ENCODE measurements at places on chromosomes 12 and 14.

DNA sequence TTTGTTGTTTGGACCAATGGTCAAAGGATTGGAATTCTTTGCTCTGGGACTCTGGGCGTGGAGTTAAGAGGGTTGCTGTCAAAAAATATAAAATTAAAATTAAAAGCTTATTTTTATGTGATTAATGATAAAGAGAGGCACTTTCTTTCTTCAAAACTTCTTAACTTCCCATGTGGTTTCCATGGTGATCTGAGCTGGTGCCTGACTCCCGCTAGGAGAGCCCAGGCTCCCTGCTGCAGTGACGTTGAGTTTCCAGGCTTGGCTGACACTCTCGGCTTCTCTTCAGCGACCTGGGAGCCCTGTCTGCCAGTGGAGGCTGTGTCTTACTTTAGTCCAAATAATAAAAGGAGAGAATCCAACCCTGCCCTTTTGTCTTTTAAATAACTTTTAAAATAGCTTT is 84.4 kb downstream of the GALC start:
- no peaks in the 10 kb centered on the region for H3K4me1 ChIP-seq
- H3K27me3 ChIP-seq: peaks cover 2% of the 10 kb centered on the region
- DNase-seq: no peak

GRCh38 chr14:82855912-82856391 is 1322.3 kb upstream of the SEL1L start:
- no peaks in the 10 kb centered on the region for H3K36me3 ChIP-seq
- H3K4me3 ChIP-seq: no peak overlapping the region
- no peak for DNase-seq

GRCh38 chr14:104331871-104332605 is 193.7 kb downstream of the KIF26A start:
- no peaks in the 10 kb centered on the region for H3K36me3 ChIP-seq
- H3K27ac ChIP-seq: no peak overlapping the region
- DNase-seq: peak; percentile 80
- no peaks in the 10 kb centered on the region for H3K27me3 ChIP-seq
- H3K4me1 ChIP-seq: no peaks in the 10 kb centered on the region

DNA sequence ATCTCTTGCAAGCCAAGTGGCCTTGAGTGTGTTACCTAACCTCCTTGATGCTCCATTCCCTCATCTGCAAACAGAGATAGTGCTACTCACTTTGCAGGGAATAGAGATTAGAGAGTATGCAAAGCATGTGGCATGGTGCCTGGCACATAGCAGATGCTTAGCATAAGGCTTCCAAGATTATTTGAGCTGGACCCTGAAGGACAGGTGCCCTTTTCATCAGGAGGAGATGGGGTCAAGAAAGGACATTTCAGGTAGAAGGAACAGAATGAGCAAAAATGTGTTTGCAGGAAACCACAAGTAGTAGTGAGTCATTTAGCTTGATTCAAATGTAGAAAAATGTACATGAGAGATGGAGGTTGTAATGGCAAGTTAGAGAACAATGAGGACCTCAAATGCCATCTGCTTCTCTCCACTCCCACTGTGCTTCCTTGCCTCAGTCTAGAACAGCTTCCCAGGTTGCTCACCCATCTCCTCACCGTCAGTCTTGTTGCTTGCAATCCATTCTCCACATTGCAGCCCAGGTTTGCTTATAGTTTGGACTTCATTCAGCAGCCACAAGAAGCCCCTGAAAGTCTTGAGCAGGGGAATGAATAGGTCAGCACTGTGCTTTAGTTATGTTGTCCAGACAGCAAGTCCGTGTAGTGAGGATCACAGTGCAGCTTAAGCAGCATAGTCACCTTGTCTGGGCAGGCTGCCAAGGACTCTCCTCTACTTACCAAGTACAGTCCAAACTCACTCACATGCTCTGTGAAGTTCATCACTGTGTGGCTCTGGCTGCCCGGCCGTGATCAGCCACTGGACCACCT is 536.3 kb upstream of the CCDC196 start:
- no peaks in the 10 kb centered on the region for H3K36me3 ChIP-seq
- DNase-seq: no peak
- peaks cover 2% of the 10 kb centered on the region for H3K27me3 ChIP-seq
- no peak overlapping the region for H3K4me3 ChIP-seq
- no peaks in the 10 kb centered on the region for H3K4me1 ChIP-seq
- H3K27ac ChIP-seq: no peak overlapping the region

DNA sequence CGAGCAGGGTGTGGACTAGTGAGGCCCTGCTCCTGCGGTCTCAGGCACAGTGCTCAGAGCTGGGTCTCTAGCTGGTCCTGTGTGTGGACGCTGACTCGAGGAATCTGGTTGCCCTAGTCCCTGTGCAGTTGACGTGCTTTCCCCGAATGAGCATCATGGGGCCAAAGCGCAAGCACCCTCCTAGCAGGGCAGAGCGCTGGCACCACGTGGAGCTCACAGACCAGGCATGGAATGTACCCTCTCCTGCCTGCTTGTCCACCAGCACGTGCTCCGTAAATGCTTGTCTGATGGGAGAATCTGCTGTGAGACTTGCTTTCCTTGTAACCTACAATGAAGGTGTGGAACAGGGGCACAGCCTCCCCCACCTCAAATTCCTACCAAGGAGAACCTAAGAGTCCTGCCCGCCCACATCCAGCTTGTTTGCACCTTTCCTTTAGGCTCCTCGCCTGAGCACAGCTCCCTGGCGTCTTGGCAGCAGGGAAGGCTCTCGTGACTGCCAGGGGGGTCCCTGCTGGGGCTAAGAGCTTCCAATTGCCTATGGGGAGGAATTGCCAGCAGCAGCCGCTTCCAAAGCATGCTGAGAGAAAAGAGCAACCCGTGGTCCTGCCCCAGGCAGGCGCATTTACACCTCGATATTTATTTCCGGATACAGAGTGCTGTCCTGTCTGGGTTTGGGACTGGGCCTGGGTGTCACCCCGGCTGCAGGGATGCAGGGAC is 125.0 kb downstream of the PIWIL1 start:
- no peaks in the 10 kb centered on the region for H3K36me3 ChIP-seq
- no peaks in the 10 kb centered on the region for H3K27me3 ChIP-seq
- H3K4me3 ChIP-seq: no peak overlapping the region
- H3K4me1 ChIP-seq: no peaks in the 10 kb centered on the region
- no peak overlapping the region for H3K27ac ChIP-seq

GRCh38 chr14:28494196-28494595 is 272.4 kb upstream of the FOXG1 start:
- no peaks in the 10 kb centered on the region for H3K4me1 ChIP-seq
- no peaks in the 10 kb centered on the region for H3K36me3 ChIP-seq
- no peak for DNase-seq

GRCh38 chr12:85423947-85424346 is 143.9 kb downstream of the ALX1 start:
- peaks cover 42% of the 10 kb centered on the region for H3K27me3 ChIP-seq
- H3K4me3 ChIP-seq: no peak overlapping the region
- no peak for DNase-seq
- no peaks in the 10 kb centered on the region for H3K4me1 ChIP-seq
- H3K27ac ChIP-seq: no peak overlapping the region
- no peaks in the 10 kb centered on the region for H3K36me3 ChIP-seq

GRCh38 chr14:65850429-65851135 is 438.1 kb downstream of the FUT8 start:
- H3K4me3 ChIP-seq: no peak overlapping the region
- H3K36me3 ChIP-seq: no peaks in the 10 kb centered on the region
- peak; percentile 80 for DNase-seq
- no peaks in the 10 kb centered on the region for H3K27me3 ChIP-seq
- no peaks in the 10 kb centered on the region for H3K4me1 ChIP-seq

GRCh38 chr12:43711348-43711747 is 47.2 kb downstream of the PUS7L start:
- no peaks in the 10 kb centered on the region for H3K36me3 ChIP-seq
- DNase-seq: no peak
- no peaks in the 10 kb centered on the region for H3K4me1 ChIP-seq
- no peak overlapping the region for H3K4me3 ChIP-seq
- H3K27ac ChIP-seq: no peak overlapping the region

DNA sequence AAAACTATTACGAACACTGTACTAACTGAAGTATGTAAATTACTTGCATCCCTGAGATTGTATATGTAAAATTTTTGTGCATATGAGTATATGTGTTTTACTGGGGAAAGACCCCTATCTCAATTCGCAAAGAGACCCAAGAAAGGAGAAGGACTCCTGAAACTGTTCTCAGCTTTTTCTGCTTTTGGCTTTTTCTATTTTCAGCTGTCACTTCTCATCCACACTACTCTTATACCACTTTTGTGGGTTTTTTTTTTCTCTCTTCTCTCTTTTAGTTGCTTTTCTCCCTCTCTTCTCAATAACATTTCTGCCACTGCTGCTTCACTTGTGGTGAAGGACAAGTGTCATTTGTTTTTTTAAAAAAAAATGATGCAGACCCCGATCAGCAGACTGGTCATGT is 39.8 kb downstream of the NIN start:
- H3K27me3 ChIP-seq: no peaks in the 10 kb centered on the region
- no peak overlapping the region for H3K27ac ChIP-seq

- H3K4me1 ChIP-seq: peaks cover 35% of the 10 kb centered on the region
- no peak overlapping the region for H3K27ac ChIP-seq
Observed at GRCh38 chr14:37088356-37089215, 83.8 kb downstream of the SLC25A21 start.

GRCh38 chr12:12159988-12160387 is 89.2 kb downstream of the BCL2L14 start:
- H3K4me3 ChIP-seq: no peak overlapping the region
- no peak for DNase-seq
- H3K27ac ChIP-seq: no peak overlapping the region
- peaks cover 21% of the 10 kb centered on the region for H3K4me1 ChIP-seq
- no peaks in the 10 kb centered on the region for H3K27me3 ChIP-seq

GRCh38 chr12:112848972-112849371 is 57.4 kb downstream of the RPH3A start:
- no peaks in the 10 kb centered on the region for H3K4me1 ChIP-seq
- no peak for DNase-seq
- H3K27ac ChIP-seq: no peak overlapping the region
- no peak overlapping the region for H3K4me3 ChIP-seq

- no peak overlapping the region for H3K4me3 ChIP-seq
- peaks cover 6% of the 10 kb centered on the region for H3K4me1 ChIP-seq
- no peak overlapping the region for H3K27ac ChIP-seq
- H3K27me3 ChIP-seq: no peaks in the 10 kb centered on the region
- H3K36me3 ChIP-seq: peaks cover 53% of the 10 kb centered on the region
Observed at GRCh38 chr14:81209167-81209836, 11.5 kb downstream of the GTF2A1 start.

DNA sequence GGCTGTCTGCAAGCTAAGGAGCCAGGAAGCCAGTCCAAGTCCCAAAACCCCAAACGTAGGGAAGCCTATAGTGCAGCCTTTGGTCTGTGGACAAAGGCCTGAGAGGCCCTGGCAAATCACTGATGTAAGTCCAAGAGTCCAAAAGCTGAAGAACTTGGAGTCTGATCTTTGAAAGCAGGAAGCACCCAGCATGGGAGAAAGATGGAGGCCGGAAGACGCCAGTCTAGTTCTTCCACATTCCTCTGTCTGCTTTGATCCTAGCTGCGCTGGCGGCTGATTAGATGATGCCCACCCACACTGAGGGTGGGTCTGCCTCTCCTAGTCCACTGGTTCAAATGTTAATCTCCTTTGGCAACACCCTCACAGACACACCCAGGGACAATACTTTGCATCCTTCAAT is 58.5 kb downstream of the CAPS2 start:
- H3K4me1 ChIP-seq: no peaks in the 10 kb centered on the region
- H3K4me3 ChIP-seq: no peak overlapping the region
- H3K27ac ChIP-seq: no peak overlapping the region
- no peak for DNase-seq
- H3K27me3 ChIP-seq: peaks cover 16% of the 10 kb centered on the region

GRCh38 chr12:104291867-104292524 is 11.5 kb upstream of the EID3 start:
- peaks cover 38% of the 10 kb centered on the region for H3K36me3 ChIP-seq
- no peaks in the 10 kb centered on the region for H3K27me3 ChIP-seq
- H3K4me1 ChIP-seq: peaks cover 14% of the 10 kb centered on the region
- H3K27ac ChIP-seq: no peak overlapping the region

- peaks cover 3% of the 10 kb centered on the region for H3K4me1 ChIP-seq
- H3K27ac ChIP-seq: no peak overlapping the region
- no peak for DNase-seq
- no peaks in the 10 kb centered on the region for H3K27me3 ChIP-seq
- peaks cover 26% of the 10 kb centered on the region for H3K36me3 ChIP-seq
Observed at GRCh38 chr12:118404876-118405521, 28.6 kb downstream of the SUDS3 start.

DNA sequence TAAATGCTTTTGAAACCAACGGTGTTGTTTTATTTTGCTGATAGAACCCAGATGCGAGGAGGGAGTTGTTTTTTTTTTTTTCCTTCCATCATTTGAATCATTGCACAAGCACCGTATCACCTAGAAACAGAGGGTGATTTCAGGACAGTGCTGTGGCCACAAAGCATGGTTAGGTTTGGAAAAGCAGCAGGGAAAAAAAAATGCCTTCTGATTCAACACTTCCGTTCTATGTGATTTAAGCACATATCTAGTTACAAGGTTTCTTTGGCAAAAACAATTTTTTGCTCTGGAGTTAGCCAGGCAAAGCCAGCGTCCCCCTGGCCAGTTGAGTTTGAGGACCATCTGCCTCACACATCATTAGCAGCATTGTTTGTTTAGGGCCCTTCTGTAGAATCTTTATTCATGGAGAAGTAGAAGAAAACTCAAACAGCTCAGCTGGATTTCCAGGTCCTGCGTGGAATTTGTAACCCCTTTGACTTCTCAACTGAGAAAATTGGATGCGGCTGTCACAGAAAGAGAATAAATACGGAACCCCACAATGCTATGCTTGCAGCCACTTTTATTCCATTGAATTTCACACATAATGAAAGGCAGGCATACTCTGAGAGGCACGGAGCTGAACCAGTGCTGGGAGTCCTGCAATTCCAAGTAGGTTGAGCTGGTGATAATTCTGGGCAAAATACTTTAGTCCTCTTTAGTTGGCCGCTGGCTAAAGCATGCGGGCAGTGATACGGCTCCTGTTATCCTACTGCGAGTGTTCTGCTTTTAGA is 17.0 kb upstream of the WNT5B start:
- H3K27me3 ChIP-seq: no peaks in the 10 kb centered on the region
- peak overlapping the region; percentile 65 for H3K4me3 ChIP-seq
- DNase-seq: no peak

DNA sequence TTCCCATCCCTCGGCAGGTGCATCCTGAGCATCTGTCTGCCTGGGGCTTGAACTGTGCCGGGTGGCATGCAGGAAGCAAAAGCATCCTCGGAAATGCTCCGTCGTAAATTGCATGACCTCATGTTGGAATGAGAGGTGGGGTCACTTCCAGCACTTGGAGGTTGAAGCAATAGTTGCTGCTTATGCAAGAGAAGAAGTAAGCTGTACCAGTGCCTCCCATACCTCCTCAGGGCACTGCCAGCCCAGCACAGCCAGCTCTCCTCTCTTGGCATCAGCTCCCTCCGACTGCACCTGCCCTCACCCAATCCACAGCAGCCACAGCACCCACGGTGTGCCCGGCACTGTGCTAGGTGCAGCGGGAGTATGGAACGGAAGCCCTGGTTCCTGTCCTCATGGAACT is 11.5 kb downstream of the TEAD4 start:
- peaks cover 3% of the 10 kb centered on the region for H3K36me3 ChIP-seq
- H3K4me1 ChIP-seq: peaks cover 31% of the 10 kb centered on the region
- H3K27ac ChIP-seq: no peak overlapping the region
- H3K4me3 ChIP-seq: no peak overlapping the region
